Endodermal cell (in vitro differentiated cells): ENCODE measurements at places on chromosomes 6 and 20.
A peak's percentile ranks its signal among the peaks of the same experiment; 100 is the strongest.

DNA sequence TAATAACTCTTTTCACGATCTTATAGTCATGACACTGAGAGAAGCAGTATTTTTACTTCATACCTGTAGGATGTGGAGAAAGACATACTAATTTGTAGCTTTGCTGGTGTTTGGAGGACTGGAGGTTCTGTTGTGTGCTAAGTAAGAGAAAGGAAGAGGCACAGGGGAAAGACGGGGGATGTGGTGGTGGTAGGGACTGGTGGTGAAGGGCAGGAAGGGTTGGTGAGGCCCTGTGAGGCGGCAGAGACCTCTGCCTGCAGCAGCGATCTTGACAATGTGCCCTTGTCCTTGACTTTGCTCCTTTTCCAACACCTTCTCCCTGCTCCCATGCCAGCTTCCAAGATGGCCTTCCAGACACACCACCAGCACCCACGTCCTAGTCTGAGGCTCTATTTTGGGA lies 32.6 kb upstream of the MPC1 start:
- no peak for DNase-seq

DNA sequence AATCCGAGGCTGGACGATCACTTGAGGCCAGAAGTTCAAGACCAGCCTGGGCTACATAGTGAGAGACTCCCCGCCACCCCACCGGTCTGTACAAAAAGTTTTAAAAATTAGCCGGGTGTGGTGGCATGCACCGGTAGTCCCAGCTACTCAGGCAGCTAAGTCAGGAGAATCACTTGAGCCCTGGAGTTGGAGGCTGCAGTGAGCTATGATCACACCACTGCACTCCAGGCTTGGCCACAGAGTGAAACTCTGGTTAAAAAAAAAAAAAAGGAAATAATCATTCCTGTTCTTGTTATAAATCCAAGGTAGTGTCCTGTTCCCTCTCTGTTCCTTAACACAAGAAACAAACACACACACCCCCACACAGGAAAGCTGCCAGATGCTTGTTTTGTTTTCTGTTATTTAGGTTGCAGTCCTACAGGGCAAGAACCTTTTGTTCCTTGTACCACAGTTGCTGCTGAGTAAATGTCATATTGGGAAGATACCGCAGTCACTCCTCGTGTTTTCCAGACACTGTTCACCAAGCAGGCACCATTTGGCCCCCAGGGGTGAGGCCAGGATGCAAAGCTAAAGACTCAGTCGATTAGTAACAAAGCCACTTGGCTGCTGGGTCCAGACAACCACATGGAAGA lies 28.9 kb downstream of the ASIP start:
- DNase-seq: no peak

GRCh38 chr6:120302041-120302440 lies 952.5 kb upstream of the MAN1A1 start:
- no peak for DNase-seq

- no peak for DNase-seq
These were observed 42.6 kb downstream of the UBE2V1 start for GRCh38 chr20:50070361-50070760.

- peak; percentile 95 for DNase-seq
These were observed 234.9 kb upstream of the MCHR2 start for GRCh38 chr6:100228834-100229441.

GRCh38 chr6:156464100-156464878 lies 312.9 kb upstream of the ARID1B start:
- no peak for DNase-seq

DNA sequence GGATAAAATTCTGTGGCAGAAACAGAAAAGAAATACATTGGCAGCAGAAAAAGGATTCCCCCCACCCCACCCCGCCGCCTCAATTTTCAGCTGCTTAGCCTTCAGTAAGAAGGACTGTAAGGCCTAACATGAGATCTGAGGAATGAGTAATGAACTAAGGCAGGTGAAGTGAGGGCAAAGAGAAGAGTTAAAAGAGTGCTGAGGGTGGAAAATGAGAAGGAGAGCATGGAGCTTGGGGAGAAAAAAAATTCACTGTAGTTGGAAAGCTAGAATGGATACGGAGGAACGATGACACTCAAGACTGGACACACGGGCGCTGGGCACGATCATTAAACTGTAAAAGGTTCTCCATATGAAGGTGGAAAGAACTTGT lies 14.6 kb downstream of the POM121L2 start:
- no peak for DNase-seq

DNA sequence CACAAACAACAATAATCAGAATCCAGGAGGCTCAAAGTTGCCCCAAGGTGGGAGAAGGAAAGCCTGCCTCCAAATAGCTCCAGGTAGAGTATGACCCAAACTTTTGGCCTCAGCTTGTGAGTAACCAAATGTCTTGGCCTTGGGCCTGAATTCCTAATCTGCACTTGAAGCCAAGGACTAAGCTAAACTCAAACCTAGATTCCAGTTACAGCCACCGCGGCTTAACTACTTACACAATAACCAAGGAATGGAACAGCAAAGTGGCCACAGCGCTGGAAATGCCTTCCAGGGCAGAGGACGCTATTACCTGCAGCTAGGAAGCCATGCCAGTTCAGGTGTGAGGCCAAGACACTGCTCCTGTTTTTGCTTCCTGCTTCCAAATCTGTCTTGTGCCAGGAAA lies 4.6 kb downstream of the NINL start:
- DNase-seq: no peak

GRCh38 chr6:151096691-151097606 lies 142.8 kb upstream of the AKAP12 start:
- DNase-seq: peak; percentile 11

DNA sequence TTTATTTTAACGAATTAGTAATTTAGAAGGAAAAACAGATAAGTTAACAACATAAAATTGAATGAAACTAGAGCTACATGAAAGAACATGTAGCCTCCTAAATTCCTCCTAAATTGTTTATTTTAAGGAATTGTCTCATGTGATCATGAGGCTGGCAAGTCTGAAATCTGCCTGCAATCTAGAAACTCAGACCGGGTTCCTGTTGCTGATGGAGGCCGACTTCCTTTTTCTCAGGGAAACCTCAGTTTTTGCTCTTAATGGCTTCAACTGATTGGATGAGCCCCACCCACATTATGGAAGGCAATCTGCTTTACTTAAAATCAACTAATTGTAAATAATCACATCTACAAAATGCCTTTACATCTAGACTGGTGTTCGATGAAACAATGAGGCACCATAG lies 267.6 kb upstream of the PRND start:
- DNase-seq: no peak

GRCh38 chr6:71011871-71012371 lies 55.1 kb upstream of the B3GAT2 start:
- no peak for DNase-seq

DNA sequence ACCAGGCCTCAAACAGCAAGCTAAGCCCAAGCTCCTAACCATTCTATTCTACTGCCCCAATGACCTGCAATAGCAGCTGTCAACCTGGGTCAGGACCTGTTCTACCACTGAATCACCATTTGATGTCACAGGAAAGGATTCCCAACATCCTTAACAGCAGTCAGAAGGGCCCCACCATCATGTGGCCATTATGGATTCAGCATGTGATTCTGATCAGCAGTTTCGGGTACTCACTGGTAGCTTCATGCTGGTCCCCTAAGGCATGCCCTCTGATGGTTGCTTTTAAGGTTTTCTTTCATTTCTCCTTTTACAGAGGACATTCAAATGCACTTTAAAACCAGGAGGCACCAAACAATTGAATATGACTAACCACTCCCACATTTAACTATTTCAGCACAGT lies 37.3 kb upstream of the MAP7 start:
- DNase-seq: no peak

- no peak for DNase-seq
These were observed at the start of gene ADGRF4 for GRCh38 chr6:47698342-47698787. Gene ADGRF4, plus strand, starts transcription at chr6:47698580. Its CDS starts 8,666 bp downstream, at chr6:47707246.

DNA sequence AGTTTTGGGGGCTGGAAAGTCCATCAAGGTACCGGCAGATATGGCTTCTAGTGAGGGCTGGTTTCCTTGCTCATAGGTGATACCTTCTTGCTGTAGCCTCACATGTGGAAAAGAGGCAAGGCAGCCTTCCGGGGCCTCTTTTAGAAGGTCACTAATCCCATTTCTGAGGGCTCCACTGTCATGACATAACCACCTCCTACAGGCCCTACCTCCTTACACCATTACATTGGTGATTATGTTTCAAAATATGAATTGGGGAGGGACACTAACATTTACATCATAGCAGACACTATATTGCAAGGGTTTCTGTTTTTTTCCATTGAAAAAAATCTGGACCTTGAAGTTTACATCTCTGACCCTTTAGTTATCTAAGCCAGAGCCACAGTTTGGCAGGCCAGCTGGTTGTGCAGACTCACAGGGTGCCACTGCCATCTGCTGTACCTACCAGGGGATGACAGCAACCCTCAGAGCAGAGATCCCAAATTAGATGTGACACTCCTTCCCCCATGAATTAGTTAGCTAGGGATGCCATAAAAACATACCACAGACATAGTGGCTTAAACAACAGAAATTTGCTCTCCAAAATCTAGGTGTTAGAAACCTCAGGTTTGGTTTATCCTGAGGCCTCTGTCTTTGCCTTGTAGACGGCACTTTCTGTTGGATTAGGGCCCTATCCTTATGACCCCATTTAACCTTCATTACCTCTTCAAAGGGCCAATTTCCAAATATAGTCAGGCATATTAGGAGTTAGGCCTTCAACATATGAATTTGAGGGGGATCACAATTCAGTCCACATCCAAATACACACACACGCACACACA lies 166.4 kb upstream of the RNF217 start:
- DNase-seq: peak; percentile 79

GRCh38 chr6:113385020-113385431 lies 472.1 kb upstream of the MARCKS start:
- DNase-seq: no peak

DNA sequence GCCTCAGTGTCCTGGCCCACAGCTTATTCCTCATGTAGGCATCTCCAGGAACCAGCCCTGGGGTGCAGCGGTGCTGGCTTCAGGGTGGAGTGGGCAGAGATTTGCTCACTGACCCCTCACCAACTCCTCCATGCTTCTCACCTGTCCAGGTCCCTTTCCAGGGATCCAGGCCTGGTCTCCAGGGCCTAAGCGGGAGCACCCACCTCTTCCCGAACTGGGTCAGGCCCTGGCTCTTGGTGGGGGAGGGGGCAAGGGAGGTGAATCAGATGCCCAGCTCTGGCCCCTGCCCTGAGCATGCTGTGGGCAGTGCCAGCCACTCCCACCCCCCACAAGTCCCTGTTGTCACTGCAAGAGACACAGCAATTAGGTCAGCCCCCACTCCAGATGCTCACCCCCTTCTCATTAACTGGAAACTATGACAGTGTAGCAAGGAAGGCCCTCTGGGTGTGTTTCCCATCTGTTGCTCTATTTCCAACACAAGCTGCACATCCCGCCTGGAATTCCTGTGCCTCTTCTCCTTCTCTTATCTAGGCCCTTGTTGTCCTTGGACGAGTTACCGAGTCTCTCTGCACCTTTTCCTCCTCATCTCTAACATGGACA lies 37.0 kb downstream of the MDFI start:
- peak; percentile 44 for DNase-seq
